ENCODE measurements at places on chromosomes 5 and 9.

- DNase-seq = no peak
Measured at GRCh38 chr9:135035781-135036760, 51.4 kb upstream of the OLFM1 start.

DNA sequence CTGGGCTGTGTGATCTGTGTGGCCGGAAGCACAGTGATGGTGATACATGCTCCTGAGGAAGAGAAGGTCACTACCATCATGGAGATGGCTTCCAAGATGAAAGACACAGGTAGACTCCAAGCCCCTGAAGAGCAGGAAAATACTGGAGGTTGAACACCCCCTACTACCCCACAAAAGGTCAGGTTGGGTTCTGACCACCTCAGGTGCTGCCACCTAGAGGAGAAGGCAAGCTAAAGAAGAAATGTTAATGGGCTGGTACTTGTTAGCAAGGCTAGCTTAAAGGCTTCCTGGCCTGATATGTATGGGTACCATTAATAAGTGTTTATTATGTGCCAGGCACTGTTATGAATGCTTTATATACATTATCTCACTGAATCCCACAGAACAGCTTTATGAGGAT is 11.7 kb downstream of the NIPAL4 start:
- DNase-seq = peak; percentile 47

- DNase-seq = no peak
Measured at GRCh38 chr5:143197260-143197656, 206.2 kb downstream of the NR3C1 start.

GRCh38 chr5:106451998-106452397 is 1218.7 kb downstream of the EFNA5 start:
- DNase-seq = no peak

DNA sequence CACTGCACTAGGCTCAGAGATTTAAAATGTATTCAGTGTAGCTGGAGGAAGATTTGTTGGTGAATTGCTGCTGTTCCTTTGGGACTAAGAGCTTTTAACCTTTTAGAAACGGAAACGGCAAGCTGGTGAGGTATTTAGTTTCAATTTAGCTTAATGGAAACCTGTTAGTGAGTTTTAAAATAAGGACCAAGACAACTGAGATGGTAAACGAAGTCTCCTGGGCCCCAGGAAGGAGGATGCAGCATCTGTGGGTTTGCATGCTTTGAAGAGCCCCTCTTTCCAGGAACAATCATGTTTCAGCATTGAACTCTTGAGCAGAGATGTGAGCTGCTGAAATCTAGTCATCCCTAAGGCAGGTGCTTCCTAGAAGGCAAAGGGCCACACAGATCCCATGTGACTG is 16.5 kb downstream of the DNAI1 start:
- no peak for DNase-seq

DNA sequence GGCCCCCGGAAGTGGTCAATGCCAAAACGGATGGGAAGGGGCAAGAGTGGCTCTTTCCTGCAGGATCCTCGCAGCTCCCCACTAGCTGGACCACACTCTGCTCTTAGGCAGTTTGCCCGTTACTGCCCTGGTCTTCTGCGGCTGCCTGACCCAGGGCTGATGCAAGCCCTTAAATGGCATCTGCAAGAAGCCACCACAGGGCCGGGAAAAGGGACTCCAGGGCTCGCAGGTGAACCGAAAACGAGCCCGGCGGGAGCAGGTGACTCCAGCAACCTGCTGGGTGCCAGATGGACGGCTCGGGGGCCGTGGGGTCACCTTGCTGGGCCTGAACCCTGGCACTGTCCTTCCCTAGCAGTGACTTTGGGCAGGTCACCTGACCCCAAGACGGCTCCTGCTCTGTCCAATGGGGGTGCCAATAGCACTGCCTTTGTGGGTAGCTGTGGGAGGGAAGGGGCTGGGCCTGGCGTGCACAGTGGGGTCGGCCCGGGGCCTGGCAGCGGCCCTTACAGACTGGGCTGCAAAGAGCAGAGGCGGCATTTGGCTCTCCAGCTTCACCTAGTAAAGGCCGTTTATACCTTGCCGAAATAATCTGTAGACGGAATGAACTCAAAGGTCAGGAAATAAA is 1.3 kb downstream of the TMEM250 start:
- DNase-seq = peak; percentile 72

- DNase-seq = peak; percentile 89
Measured at GRCh38 chr9:131046581-131047202, 37.7 kb downstream of the LAMC3 start.

Data from RPMI8226 (cell line).